ENCODE measurements at places on chromosomes 3 and 15. TPM values are rescaled to one million over a fixed set of nuclear protein-coding genes. Genes with fewer than 3 reads are reported as not detected.

- DNase-seq, result no peak
Observed at GRCh38 chr3:8421267-8421666, 80.4 kb upstream of the LMCD1 start.

Gene COL8A1
- total RNA-seq, result 1.6 TPM

Gene CYP8B1
- not detected for total RNA-seq

Gene CFAP100
- total RNA-seq, result not detected

DNA sequence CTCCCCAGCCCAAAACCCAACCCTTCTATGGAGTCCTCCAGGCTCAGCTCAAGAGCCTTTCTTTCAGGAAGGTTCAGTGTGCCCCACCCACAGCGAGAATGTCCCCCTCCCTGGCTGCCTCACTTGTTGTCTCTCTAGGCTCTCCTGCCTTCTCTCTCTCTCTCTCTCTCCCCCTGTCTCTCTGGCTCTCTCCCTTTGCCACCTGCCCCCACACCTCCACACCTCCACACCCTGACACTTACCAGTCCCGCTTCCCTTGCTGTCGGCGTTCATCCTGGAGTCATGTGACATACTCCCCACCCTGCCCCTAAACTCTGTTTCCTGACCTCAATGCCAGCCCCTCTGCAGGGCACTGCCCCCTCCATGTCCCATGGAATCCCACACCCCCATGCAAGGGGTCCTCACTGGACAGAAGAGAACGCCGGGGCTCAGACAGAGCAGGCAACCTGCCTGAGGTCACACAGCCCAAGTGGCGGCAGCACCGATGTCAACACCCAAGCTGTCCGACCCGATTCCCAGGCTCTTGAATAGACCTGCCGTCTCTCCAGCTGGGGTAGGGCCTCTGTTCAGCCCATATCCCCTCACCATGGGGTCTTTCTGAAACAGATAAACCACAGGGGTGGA is 28.5 kb upstream of the SLC6A6 start:
- no peak for DNase-seq

- no peak for DNase-seq
Observed at GRCh38 chr15:85534031-85534430, 153.6 kb downstream of the AKAP13 start.

DNA sequence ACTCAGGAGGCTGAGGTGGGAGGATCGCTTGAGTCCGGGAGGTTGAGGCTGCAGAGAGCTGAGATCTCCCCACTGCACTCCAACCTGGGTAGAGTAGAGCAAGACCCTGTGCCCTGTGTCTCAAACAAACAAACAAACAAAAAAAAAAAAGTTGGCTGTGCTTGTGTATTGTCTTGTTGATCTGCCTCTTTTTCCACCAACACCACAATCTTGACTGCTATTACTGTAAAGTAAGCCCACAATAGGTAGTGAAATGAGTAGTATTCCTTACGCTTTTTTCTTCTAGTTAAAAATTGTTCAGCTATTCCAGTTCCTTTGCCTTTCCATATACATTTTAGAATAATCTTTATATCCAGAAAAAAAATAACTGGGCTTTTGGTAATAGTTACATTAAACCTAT is 35.5 kb downstream of the PTH1R start:
- DNase-seq, result peak; percentile 7

All from spleen (tissue), 13 donors.